Suppressor macrophage treated with lipopolysaccharide for 1 hour (primary cell): ENCODE measurements at places on chromosomes 1 and 21.

DNA sequence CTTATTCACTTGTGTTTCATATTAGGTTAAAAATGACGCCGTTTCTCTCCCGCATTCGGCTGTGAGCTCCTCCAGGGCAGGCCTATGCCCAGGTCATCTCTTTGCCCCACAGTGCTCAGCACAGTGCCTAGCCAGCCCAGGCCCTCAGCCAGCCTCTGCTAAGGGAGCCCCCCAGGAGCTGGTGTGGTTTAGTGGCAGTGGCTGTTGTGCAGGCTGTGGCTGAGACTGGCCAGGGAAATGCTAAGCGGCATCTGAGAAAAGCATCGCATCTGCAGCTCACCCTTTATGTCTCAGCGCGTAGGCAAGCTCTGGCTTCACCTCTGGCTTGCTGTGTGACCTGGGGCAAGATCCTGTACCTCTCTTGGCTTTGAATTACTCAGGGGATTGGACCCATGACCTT is 275.1 kb downstream of the TRABD2B start:
- no peak for DNase-seq

GRCh38 chr1:150282558-150282958 is 204 bp downstream of the CIART start:
- no peak for DNase-seq

DNA sequence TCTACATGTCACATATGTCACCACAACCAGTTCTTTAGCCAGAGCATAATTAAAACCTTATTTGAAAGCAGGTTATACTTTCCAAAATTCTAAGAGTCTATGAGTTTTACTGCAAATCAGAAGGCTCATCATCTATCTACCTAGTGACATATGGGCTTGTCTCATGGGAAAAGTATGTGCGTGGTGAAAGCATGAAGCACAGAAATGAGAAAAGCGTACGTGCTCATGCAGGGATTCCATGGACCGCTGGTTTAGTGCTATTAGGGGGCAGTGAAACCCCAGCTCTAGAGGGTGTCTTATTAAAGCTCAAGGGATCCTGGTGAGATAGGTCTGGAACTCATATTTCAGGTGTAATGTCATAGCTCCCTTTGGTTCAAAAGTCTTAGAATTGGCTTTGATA is 50.2 kb downstream of the FAM163A start:
- DNase-seq, result no peak

- DNase-seq, result no peak
Measured at GRCh38 chr1:15692121-15692682, 8.1 kb downstream of the PLEKHM2 start.

GRCh38 chr21:14116080-14116481 is 94.7 kb downstream of the LIPI start:
- DNase-seq, result no peak

DNA sequence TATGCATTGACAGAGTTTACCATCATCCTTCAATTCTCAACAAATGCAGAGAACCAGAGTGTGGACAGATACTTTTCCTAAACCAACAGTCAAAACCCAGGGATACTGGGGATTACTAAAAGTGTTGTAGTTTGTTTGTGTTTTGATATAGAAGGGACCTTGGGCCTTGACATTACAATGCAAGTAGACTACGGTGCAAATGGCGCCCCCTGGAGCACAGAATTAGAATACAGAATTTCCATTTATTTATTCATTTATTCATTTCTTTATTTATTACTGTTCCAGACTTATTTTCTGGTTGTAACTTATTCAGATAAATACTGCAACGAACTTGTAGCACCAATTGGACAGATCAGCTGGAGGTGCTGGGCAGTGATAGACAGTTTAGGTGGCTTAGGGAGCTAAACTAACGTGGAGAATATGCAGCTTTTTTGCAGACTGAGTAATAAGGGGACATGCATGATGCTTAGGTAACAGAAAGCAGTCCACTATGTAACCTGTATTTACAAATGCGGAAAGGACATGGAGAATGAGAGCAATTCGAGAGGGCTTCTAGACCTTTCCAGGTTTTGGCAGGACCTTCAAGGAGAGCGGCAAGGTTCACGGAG is 42.6 kb downstream of the KIRREL1 start:
- peak; percentile 57 for DNase-seq

- DNase-seq, result no peak
Measured at GRCh38 chr1:169149555-169150286, 43.2 kb downstream of the ATP1B1 start.

GRCh38 chr21:28133116-28133515 is 859.6 kb downstream of the LTN1 start:
- DNase-seq, result no peak

DNA sequence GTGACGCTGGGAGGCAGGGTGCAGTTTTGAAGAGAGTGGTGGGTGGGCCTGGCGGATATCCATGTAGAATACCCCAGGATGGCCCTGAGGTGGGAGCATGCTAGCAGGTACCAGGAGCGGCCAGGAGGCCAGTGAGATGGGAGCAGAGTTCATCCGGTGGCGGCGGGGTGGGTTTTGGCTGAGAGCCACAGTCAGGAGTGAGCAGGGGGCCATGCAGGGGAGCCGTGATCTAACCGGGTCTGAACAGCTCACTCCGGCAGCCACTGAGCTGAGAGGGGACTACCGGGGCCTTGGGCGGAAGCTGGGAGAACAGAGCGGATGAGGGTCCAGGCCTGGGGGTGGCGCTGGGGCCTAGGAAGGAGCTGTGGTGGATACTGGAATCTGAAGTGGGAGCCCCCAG is 47.6 kb upstream of the LRP8 start:
- DNase-seq, result no peak

- DNase-seq, result peak; percentile 11
Measured at GRCh38 chr21:38619992-38620479, 121.8 kb upstream of the ERG start.

DNA sequence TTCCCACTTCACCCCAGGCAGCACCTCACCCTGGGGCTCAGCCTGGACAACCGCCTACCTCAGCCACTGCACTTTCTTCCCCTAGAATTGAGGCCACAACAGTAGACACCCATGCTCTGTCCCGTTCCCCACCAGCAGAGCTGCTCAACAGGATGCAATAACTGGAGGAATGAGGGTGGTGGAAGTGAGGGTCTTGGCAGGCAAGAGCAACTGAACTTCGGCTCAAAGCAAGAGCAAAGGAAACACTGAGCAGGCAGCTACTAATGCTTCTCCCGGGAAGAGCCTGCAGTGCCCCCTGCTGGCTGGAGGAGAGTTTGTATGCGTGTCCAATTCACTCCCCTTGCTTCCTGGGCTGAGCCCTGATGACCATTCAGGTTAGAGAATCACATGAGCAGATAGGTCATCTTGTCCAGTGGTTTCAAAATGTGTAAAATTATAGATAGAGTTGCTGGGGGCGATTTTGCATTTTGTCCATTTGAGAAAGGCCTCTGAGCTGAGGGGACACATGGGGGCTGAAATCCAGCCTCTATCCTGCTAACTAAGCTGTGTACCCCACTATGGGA is 13.9 kb downstream of the NT5C1A start:
- peak; percentile 85 for DNase-seq

GRCh38 chr21:42330380-42331371 is 15.5 kb upstream of the TFF3 start:
- DNase-seq, result no peak

DNA sequence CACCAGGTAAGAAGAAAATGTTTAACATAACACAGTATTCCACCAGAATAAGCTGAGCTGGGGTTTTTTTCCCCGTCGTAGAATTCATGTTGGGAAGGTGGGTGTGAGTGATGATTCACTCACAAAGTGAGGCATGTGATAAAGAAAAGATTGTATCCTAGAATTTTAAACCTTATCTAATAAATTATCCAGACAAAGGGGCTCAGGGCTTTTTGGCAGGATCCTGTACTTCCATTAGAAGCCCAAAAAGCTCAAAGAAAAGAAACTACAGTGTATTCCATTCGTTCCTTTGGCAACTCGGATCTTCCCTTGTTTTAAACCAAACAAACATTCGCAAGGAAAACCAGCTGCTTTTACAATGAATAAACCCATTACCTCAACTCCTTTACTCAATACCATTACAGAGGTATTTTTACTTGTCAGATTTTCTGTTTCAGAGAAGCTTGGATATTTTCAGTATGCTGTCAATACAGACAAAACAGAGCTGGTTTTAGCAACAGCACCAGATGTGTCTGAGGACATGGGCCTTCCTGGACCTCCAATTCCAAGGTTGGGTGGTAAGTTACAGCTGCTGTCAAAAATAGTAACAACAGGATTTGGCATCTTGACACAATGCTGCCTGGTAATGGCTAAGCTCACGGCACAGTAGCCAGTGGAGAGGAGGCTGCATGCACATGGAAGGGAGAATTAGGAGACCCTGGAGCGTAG is 159.9 kb upstream of the RUNX1 start:
- DNase-seq, result no peak

- peak; percentile 71 for DNase-seq
Measured at GRCh38 chr1:202343652-202344349, 2.1 kb upstream of the UBE2T start.

DNA sequence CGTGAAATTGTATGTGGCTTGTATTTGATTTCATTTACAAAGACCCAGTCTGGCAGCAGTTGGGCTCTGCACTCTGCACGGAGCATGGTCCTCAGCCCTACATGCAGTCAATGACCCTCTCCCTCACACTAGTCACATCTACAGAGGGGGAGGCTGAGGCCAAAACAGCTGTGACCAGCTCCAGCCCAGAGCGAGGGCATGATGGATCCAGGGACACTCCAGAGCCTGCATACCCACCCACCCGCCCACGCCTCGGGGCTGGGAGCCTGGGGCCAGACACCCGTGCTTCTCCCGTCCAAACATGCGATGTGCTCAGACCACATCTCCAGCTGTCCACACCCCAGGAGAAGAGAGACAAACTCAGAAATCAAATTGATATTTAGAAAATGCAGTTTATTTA is 14.0 kb upstream of the PRDM16 start:
- DNase-seq, result no peak

- no peak for DNase-seq
Measured at GRCh38 chr1:7670334-7671145, 100.6 kb upstream of the VAMP3 start.

DNA sequence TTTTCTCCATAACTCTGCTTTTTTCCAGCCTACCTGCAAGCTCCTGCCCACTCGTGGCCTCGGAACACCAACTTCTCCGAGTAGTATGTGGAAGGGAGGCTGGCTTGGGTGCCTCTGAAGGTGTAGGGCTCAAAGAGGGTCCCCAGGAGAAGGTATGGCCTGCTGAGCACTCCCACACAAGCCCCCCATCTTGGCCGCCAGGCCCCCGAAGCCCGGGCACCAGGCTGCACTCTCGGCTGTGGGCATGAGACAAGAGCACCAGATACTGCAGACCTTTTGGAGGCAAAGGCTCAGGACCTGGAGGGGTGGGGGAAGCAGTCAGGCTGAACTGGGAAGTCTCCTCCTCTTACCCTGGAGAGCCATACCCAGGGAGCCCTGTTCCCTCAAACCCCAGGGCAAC is 1.7 kb downstream of the ZNF692 start:
- DNase-seq, result no peak

- no peak for DNase-seq
Measured at GRCh38 chr1:162161916-162162550, 92.5 kb downstream of the NOS1AP start.

GRCh38 chr1:233406994-233407631 is 79.6 kb downstream of the MAP3K21 start:
- no peak for DNase-seq

DNA sequence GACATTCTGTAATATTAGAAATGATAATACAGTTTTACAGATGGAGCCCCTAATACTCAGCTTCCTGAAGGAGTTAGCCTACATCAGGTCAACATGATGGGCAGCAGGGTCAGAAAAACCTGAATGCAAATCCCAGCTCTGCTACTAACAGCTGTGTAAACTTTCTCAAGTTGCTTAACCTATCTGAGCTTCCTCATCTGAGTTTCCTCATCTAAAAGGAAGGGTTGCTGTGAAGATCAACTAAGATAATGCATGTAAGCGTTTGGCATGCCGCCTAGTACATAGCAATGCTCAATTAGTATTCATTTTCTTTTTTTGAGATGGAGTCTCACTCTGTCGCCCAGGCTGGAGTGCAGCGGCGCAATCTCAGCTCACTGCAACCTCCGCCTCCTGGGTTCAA is 18.4 kb upstream of the DESI2 start:
- DNase-seq, result peak; percentile 28

DNA sequence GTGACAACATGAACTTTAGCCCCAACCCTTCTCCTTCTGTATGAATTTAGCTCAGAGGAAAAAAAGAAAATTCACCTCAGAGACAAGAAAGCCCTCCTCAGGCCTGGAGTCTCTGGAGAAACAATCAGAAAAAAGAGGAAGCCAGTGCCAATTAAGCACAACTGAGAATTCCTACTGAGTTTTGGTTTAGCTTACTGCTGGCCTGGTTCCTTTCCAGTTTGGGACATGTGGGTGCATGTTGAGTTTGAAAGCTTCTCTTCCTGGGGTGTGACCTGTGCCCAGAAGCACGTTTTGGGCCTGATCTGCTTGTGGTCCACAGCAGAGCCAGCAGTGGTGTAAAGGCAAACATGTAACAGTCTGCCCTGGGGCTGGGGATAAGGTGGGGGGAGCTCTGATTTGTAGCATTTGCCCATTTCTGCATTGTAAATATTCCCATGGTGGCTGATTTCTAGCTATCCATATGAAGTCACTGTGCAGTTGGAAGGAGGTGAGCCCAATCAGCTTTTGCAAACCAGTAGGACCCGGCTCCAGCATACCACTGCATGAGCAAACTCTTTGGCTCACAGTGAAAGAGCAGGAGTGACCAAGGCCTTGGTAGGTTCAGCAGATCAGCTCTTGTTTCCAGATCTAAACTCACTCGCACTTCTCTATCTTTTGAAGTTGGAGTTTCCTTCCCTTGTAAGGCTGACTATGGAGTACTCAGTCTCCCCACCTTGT is 4.7 kb upstream of the THEM5 start:
- no peak for DNase-seq

GRCh38 chr1:201332616-201333335 is 44.7 kb downstream of the TNNT2 start:
- DNase-seq, result no peak

GRCh38 chr1:42957880-42958487 is 684 bp downstream of the SLC2A1 start:
- DNase-seq, result peak; percentile 54

DNA sequence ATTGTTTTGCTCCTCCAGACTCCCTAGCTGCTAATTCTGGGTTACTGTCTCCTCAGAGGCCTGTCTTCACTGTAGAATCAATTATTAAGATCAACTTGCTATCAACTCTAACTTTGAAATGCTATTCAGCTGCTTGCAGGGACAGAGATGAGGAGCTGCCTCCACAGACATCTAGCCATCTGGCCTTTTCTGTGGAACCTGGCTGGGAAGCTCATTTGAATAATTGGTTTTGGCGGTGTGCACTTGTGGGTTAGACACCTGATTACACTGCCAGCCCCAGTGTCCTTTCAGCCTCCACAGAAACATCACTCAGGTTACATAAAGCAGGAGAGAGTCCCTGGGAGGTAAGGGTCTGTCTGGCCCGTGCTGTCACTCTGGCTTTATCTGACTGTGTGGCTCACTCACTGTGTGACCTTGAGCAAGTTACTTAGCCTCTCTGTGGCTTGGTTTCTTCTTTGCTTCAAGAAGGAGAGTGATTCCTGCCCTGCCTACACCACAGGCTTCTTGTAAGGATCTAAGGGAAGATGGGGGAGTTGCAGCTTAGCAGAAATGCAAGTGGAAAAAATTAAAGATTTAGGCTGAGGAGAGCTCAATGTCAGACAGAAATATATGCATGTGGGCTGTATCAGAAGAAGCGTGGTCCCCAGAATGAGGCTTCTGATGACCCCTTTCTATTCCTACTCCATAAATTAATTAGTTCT is 131.6 kb downstream of the BEND5 start:
- no peak for DNase-seq

- no peak for DNase-seq
Measured at GRCh38 chr1:47678464-47678980, 240.7 kb downstream of the FOXD2 start.
